NCI-H1436 (cell line): ENCODE measurements at places on chromosomes 1 and 21.
A peak's percentile ranks its signal among the peaks of the same experiment; 100 is the strongest.

GRCh38 chr1:187261637-187262036 lies 432.9 kb downstream of the PLA2G4A start:
- DNase-seq, result peak; percentile 78

DNA sequence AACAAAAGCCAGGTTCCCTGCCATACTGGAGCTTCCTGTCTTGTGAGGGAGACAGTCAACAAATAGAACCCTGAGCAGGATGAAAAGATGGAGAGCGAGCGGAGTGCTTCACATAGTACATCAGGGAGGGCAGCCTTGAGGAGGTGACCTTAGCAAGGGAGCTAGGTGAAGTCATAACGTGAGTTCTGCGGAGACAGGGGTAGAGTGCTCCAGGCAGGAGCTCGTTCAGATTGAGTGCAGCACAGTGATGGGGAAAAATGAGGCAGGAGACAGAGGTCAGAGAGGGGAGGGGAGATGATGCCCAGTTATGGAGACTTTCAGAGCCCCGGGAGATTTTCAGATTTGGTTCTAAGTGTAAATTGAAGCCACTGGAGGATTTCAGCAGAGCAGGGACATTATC lies 15.3 kb upstream of the CLIC6 start:
- DNase-seq, result no peak

GRCh38 chr1:18612073-18612472 lies 18.6 kb upstream of the PAX7 start:
- DNase-seq, result no peak

GRCh38 chr21:44732956-44733355 lies 21.6 kb upstream of the TSPEAR start:
- no peak for DNase-seq

DNA sequence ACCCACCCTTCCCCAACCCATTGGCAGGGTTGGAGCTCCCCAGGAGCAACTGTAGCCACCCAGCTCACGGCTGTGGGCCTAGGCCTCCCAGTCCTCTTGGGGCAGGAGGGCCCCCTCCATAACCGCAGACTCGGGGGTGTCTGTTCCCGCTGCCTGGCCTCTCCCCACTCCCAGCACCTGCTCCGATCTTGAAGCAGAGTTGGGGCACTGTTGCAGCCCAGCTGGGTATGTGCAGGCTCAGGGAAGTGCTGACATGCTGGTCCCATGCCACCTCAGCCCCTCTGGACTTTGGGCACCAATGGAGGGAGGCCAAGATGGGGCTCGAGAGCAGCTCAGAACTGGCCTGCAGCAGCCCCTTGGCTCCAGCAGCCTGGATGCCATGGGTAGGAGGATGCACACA lies 54.8 kb upstream of the KRTAP11-1 start:
- DNase-seq, result no peak

DNA sequence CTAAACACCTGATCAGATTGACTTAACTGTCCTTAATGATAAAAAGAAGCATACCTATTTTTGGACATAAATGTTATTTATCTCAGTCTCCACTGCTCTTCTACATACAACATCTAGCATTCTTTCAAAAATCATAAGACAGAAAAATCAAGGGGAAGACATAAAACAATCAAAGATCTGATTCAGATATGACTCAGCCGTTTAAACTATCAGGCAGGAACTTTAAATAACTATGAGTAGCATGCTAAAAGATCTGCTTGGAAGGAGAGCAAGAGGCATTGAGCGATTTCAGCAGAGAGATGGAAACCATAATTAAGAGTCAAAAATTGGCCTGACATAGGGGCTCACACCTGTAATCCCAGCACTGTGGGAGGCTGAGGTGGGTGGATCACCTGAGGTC lies 27.2 kb upstream of the SLC22A15 start:
- no peak for DNase-seq

DNA sequence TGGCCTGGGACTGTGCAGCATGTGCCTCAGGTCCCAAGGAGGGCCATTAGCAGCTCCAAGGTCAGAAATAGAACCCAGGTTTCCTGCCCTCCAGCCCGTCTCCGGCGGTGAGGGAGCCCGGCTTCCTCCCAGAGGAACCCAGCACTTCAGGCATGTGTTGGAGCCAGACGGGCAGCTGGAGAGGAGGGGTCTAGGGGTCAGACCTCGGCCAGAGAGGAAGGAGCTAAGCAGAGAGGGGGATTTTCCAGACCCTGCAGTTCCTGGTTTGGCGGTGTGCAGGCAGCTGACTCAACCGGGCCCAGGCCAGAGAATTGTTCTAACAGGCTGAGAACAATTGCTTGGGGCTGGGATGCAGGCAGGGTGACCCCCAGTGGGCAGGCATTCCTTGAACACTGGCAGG lies 37.1 kb downstream of the HSPG2 start:
- no peak for DNase-seq

- DNase-seq, result no peak
These were observed 12.8 kb downstream of the ZNF678 start for GRCh38 chr1:227576189-227576588.

GRCh38 chr1:199811163-199811562 lies 216.3 kb upstream of the NR5A2 start:
- DNase-seq, result no peak

DNA sequence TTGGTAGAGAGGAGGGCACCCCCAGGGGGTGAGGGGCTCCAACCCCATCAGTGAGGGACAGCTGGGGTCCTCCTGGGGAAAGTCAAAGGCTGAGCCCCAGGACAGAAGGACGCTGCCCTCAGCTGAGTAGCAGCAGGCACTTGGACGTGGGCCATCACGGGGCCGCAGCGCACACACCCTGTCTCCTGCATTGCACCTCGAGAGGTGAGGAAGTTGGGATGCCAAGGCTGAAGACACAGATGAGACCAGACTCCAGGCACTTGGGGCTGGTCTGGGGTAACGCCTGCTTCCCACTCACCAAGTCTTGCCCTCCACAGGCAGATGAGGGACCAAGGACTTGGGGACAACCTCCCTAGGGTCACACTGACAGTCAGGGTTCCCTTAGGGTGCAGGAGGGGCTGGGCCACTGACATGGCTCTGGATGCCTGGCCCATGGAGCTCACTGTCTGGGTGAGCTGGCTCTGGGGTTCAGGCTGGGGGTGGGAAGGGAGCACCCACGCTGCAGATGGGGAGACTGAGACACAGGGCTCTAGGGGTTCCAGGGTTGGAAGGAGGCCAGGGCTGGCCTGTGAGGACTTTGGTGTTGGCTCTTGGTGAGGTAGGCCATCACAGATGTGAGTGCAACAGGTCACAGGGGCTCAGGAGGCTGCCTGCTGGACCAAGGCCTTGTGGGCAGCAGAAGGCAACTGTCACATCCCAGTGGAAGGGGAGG lies 16.6 kb upstream of the ZNF678 start:
- DNase-seq, result no peak
